Frontal cortex (tissue), 4 donors: ENCODE measurements at places on chromosomes 11 and 22. TPM values are rescaled to one million over a fixed set of nuclear protein-coding genes. Genes with fewer than 3 reads are reported as not detected.

The RCOR2 gene
- total RNA-seq = 14.3 TPM

The RAB38 gene
- total RNA-seq = under 0.01 TPM

The KCNJ1 gene
- total RNA-seq = not detected

The ST3GAL4 gene
- total RNA-seq = 15.9 TPM

The NLRP14 gene
- 0.41 TPM for total RNA-seq

The GSTT2B gene
- 2.0 TPM for total RNA-seq

The ELMOD1 gene
- total RNA-seq = 118 TPM

The ABCC8 gene
- total RNA-seq = 8.6 TPM

The PHF21A gene
- 28.9 TPM for total RNA-seq

The THAP12 gene
- total RNA-seq = 92.5 TPM

The RFPL3 gene
- total RNA-seq = not detected

The GLB1L2 gene
- 1.2 TPM for total RNA-seq

The NEFH gene
- total RNA-seq = 0.41 TPM

The TPBGL gene
- not detected for total RNA-seq

The SLC22A8 gene
- total RNA-seq = 1.2 TPM

The SLC29A2 gene
- 1.6 TPM for total RNA-seq

The TOB2 gene
- total RNA-seq = 10.2 TPM

The GRAP2 gene
- 5.3 TPM for total RNA-seq

The FGF19 gene
- total RNA-seq = not detected

The VWCE gene
- total RNA-seq = 2.0 TPM

The RIBC2 gene
- total RNA-seq = 0.41 TPM
